H9 (cell line): ENCODE measurements at places on chromosomes 16 and 17.
A peak's percentile ranks its signal among the peaks of the same experiment; 100 is the strongest.

DNA sequence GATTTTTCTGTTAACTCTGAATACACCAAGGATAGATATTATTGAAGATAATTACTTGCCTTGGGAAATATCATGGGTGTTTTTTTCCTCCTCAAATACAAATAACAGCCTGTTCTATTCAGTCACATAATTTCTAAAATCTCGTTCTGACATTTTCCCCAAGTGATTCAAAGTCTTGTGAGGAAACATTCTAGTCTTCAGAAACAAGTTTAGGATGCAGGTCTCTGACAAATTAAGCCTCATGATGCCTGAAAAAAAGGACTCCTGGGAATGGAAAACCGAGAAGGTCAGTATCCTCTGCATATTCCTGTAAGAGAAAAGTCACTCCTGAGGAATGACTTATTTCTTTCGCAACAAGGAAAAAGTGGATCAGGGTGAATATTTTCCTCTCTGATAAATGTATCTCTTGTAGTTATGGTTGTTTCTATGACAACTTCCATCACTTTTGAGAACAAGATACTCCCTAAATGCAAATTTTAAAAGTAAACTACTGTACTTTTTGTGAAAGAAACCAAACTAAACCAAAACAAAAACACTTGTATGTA, 384.6 kb downstream of the CNTNAP4 start:
- DNase-seq, result no peak

DNA sequence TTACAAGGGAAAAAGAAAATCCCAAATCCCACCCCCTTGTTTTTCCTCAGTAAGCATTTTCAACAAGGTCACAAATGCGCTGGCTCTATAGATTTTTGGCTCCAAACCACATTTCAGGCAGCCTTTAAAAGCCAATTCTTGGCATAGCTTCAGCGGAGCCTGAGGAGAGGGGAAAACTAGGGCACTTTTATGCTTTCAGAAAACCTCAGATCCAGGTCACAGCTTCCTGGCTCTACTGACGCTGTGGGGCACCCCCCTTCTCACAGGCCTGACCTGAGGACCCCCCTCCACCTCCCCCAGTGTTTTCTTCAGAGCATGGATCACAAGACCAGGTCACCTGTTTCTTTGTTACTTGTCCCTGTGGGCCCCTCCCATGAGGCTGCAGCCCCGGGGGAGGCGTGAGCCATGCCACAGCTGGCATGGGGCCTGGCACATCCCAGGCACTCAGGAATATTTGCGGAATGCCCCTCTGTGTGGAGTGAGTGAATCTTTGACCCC, 30.1 kb upstream of the MTSS2 start:
- no peak for DNase-seq

GRCh38 chr17:9934331-9934730, 29.3 kb upstream of the RCVRN start:
- DNase-seq, result no peak

DNA sequence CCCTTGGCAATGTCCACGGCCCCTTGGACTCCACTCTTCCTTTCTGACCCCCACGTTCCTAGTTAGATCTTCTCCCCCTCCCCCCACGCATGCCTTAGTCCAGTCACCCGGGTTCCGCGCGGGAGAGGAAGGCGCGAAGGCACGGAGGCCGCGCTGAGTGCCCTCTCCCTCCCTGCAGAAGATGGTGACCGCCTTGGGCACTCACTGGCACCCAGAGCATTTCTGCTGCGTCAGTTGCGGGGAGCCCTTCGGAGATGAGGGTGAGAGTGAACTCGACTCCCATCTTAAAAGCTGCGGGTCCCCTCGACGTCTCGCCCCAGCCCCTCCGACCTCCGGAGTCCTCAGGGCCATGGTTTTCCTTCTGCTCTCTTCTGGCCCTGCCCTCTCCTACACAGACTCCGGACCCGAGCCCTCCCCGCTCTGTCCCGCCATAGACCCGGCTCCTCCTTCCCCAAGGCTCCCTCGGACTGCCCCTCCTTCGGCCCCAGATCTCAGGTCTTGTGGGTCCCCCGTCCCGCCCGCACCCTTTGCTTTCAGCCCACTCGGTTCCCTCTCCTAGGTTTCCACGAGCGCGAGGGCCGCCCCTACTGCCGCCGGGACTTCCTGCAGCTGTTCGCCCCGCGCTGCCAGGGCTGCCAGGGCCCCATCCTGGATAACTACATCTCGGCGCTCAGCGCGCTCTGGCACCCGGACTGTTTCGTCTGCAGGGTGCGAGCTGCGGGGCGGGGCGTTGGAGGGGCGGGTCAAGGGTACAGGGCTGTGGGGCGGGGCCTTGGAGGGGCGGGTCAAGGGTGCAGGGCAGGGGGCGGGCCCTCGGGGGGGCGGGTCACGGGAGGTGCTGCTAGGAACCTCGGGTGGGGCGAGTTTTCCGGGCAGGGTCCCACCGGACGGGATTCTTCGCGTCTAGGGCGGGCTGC, 4.6 kb downstream of the TGFB1I1 start:
- peak; percentile 87 for DNase-seq

DNA sequence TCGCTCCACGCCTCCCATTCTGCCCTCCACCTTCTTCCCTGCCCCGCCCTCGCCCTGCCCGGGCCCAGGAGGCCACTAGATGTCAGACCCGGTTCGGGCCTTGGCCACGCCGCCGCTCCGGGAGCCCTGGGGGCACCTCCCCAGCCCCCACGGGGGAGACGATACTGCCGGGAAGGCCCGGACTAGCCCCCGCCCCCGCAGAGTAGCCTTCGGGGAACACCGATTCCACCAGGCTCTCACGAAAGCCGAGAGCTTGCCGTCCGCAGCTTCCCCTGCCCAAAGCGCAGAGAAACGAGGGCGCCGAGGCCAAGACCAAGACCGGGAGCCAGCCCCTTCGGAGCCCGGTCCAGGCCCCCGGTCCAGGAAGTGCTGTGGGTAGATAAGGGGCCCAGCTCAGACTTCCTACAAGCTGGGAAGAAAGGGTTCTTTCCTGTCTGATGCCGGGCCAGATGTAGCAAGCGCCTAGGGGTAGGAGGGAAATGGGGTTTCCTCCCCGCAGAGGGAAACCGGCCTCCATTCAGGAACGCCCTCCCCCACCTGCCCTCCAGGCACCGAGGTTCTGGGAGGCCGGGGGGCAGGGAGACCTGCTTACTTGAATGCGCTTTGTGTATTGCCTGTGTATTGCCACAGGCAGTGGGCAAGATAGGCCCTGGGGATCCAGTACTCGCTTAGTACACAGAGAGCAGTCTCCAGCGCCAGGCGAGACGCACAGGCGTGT, 806 bp upstream of the CYB561 start:
- DNase-seq, result peak; percentile 83

DNA sequence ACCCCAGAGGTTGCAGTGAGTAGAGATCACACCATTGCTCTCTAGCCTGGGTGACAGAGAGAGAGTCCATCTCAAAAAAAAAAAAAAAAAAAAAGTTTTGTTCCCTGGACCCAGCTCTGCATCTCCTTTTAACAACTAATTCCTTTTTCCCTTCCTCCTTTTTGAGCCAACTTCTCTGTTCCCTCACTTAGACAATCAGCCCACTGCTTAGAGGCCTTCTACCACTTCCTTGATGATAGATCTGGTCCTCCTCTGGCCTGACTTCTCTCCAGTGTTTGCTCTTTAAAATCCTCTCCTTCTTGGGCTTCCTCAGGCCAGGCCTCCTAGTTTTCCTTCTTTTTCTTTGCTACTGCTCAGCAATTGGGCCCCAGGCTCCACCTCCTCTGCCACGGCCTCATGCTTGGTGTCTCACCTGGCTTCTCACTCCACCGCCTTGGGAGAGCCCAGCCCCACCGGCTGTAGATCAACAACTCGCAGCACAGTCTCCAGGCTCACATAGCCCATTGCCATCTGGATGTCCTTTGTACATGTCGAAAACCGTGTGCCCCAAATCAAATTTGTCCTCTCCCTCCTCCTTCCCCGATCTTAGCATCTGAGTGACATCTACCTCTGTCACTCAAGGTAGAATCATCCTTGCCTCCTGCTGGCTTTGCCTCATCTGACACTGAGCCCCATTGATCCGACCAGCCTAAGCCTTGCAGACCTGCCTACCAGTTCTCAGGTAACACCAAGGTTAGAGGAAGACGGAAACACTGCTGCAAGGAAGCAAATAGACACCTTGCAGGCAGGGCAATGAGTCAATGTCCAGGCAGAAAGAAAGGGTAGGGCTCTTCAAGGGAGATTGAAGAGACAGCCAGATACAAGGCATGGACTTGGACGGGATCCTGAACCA, 17.4 kb downstream of the ARHGAP27 start:
- DNase-seq, result peak; percentile 35

DNA sequence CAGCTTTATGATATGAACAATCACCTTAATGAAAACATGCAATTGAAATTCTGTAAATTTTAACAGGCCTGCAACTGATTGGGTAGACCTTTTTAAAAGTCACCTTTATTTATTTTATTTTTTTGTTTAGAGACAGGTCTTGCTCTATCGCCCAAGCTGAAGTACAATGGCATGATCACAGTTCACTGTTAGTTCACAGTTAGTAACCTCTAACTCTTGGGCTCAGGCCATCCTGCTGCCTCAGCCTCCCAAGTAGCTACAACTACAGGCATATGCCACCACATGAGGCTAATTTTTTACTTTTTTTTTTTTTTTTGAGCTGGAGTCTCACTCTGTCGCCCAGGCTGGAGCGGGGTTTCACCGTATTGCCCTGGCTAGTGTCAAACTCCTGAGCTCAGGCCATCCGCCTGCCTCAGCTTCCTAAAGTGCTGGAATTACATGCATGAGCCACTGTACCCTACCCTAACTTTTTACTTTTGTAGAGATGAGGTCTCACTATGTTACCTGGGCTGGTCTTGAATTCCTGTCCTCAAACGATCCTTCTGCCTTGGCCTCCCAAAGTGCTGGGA, 28.0 kb downstream of the AP1G1 start:
- no peak for DNase-seq

GRCh38 chr16:89066721-89067120, 26.9 kb upstream of the ACSF3 start:
- DNase-seq, result no peak

GRCh38 chr16:24141466-24141865, 114.7 kb upstream of the CACNG3 start:
- no peak for DNase-seq

DNA sequence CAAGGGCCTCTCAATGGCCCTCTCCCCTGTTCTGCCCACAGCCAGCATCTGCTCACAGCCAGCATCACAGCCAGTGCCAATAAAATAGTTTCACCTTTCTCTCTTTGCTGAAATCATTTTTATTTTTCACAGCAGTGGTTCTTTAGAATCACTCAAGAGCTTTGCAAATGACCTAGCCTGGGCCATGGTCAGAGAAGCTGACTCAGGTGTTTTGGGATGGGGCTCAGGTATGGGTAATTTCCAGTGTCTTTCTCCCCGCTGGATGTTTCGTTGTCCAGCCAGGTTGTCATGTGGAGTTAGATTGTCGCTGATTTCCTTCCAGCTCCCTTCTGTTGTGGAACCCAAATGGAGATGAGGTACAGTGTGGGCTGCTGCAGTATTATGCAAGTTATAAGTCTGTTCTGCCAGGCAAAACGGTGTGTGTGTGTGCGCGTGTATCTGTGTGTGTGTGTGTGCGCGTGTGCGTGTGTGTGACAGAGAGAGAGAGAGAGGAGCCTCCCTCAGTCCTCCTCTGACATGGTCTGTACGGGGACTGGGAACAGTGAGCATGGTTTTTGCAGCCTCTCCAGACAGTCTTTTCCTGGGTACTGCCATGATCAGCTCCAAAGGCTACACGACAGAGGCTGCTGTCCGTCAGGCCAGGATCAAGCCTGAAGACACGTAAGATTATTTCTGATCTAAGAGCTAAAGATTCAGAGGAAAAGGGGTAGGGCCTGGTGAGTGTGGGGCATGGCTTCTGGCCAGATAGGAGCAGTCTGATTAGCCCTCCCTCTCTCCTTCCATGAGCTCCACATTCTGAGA, 1.4 kb upstream of the PMP22 start:
- peak; percentile 24 for DNase-seq

DNA sequence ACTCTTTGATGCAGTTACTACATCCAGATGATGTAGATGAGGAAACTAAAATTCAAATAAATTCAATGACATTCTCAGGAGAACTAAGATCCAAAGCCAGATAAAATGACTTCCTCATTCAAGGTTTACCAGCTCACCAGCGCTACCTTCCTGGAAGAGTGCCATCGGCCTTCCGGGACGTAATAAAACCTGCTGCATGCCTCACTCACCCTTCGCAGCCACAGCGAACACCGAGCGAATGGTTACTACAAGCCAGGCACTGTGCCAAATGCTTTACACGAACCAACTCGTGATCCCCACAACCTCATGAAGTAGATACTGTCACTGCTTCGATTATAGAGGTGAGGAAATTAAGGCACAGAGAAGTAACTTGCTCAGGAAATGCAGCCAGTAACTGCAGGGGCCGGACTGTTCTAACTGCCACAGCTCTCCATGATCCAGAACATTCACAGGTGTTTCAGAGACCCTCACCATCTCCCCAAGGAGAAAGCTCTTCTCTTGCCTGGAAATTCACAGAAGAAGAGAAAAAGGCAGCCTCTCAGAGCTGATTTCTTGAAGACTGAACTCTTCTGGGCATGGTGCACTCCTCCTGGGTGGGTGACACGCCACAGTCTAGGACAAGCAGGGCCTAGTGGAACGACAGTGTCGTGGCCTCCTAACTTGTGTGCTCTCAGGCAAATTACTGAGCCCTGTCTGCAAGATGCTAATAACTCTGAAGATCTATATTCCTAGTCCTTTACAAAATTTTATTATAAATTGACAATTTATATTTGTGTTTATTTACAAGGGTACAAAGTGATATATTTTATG, 46.8 kb downstream of the HIC1 start:
- DNase-seq, result no peak

GRCh38 chr17:4856271-4856936, 23.3 kb downstream of the MINK1 start:
- no peak for DNase-seq

GRCh38 chr17:41532947-41533570, 5.0 kb upstream of the KRT19 start:
- DNase-seq, result no peak

GRCh38 chr16:84115919-84116719, 623 bp downstream of the MBTPS1 start:
- no peak for DNase-seq

- no peak for DNase-seq
Observed at GRCh38 chr16:11916524-11917285, 949 bp upstream of the GSPT1 start.

- no peak for DNase-seq
Observed at GRCh38 chr16:84484579-84485254, 19.7 kb downstream of the MEAK7 start.

- DNase-seq, result no peak
Observed at GRCh38 chr17:35052780-35053179, 10.7 kb downstream of the RFFL start.

GRCh38 chr16:21940570-21940969, 12.6 kb upstream of the UQCRC2 start:
- DNase-seq, result no peak

- DNase-seq, result peak; percentile 65
Observed at GRCh38 chr17:17723354-17724261, 42.4 kb downstream of the RAI1 start.
